Spleen (tissue), 13 donors: ENCODE measurements at places on chromosomes 3 and 15.

DNA sequence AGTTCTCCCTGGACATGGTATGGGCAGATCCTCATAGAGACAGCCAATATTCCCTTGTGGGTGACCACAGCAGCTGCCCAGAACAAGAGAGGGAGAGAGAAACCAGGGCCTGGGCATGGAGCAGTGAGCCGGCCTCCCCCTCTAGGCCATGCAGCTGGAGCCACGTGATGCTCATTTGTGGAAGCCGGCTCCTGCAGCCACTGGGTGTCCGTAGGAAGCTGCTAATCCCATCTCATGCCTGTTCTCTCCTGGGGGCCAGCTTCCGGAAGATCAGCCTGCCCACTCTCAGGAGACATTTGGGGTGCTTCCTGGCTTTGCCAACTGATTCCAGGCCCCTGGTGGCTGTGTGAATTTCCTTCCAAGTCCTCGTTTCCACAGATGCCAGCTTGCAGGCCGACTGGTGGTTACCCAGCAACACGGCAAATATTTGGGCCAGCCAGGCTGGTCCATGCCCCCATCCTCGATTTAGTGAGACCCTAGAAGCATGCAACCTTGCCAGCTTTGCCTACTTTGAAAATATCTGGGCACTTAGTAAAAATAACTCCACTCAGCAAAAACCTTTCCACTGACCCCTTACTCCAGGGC, 55.3 kb downstream of the LINGO1 start:
- no peak for DNase-seq

- no peak for DNase-seq
Measured at GRCh38 chr3:33883951-33884561, 85.6 kb downstream of the PDCD6IP start.

DNA sequence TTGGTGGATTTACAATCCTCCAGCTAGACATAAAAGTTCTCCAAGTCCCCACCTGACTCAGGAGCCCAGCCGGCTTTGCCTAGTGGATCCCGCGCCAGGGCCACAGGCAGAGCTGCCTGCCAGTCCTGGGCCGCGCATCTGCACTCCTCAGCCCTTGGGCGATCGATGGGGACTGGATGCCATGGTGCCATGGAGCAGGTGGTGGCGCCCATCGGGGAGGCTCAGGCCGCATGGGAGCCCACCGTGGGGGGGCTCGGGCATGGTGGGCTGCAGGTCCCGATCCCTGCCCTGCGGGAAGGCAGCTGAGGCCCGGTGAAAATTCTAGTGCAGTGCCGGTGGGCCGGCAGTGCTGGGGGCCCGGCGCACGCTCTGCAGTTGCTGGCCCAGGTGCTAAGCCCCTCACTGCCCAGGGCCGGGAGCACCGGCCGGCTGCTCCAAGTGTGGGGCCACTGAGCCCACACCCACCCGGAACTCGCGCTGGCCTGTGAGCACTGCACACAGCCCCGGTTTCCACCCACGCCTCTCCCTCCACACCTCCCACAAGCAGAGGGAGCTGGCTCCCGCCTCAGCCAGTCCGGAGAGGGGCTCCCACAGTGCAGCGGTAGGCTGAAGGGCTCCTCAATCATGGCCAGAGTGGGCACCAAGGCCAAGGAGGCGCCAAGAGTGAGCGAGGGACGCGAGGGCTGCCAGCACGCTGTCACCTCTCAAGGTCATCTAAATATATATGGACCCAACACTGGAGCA, 38.8 kb upstream of the IGSF11 start:
- peak; percentile 54 for DNase-seq

GRCh38 chr3:149003653-149004305, 12.4 kb downstream of the GYG1 start:
- DNase-seq = no peak

- DNase-seq = no peak
Measured at GRCh38 chr3:53787016-53787415, 59.2 kb downstream of the CHDH start.

DNA sequence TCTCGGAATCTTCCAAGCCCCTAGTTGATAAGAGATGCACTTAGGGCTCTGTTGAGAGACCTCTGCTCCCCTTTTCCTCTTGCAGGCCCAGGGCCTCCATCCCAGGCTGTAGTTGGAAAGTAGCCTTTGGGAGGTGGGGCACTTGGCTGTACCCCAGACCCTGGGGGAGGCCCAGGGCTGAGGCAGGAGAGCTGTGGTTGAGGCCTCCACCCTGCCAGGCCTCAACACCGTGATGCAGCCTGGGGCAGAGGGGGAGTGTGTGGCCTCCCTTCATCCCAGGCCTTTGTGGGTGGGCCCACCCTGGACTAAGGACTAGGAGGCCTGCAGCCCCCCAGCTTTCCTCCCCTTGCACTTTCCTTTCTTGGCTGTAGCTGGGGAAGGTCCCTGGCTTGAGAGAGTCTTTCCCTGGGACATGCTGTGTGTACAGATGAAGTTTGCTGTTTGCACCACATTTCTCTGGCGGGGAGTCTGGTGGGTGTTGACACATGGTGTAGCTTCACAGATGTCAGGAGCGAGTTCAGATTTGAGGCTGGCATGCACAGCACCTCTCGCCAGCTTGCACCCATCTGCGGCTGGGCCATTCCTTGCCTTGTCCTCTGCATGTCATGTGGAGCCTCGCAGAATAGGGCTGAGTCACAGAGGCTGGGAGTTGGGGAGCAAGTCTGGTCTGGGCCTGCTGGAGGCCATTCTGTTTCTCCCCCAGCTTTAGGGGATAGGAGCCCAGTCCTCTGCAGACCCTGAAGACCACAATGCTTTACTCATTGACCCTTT, 13.7 kb downstream of the PLEKHO2 start:
- DNase-seq = no peak

- peak; percentile 83 for DNase-seq
Measured at GRCh38 chr3:112013058-112013783, 14.5 kb downstream of the TAGLN3 start.

- no peak for DNase-seq
Measured at GRCh38 chr3:56918111-56918568, 116.4 kb upstream of the ARHGEF3 start.

- no peak for DNase-seq
Measured at GRCh38 chr3:85161544-85161943, 202.8 kb downstream of the CADM2 start.

DNA sequence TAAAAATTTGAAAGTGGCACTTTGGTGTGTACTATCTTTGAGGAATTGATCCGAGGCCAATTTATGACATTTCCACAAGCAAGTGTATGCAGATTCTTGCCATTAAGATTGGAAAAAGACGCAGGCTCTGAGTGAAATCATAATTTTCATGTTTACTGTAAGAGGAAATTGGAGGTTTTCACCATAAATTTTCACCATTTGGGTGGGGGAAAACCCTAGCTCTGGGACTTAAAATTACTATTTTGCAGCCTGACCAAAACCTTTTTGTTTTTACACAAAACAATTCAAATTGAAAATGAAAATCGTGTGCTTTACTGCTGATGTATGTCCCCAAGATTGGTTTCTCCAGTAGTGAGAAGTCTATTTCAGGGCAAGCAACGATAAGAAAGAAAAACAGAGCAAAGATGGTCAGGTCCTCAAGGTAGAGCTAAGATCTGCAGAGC, 282.6 kb downstream of the FOXP1 start:
- no peak for DNase-seq

DNA sequence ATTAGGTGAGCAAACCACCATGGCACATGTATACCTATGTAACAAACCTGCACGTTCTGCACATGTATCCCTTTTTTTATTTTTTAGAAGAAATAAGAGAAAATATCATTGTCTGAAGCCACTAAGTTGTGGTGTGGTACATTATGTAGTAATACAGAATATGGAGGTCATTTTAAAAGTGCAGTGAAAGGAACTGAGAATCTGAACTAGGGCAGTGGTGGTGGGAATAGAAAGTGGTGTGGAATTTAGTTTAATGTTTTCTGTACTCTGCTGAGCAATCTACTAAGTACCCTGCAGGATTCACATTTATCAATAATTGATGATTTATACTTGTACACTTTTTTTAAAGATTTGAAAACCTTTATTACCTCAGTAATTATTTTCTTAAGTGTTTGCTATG, 283.5 kb downstream of the CHL1 start:
- no peak for DNase-seq

DNA sequence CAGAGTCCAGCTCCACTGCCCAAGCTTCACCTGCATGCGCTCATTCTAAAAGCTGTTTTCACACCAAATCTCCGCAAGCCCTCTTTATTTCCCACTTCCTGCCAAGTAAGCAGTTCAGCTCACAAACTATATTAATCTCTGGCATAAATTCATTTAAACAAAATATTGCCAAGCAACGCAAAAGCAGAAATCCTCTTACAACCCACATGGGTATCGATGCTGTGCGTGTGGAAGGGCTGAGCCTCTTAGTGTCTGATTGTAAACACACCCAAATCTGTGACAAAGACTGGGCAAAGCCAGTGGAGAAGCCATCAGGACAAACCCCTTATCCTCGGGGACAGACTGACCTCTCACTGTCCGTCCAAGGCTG, 124.3 kb upstream of the ATP2B2 start:
- DNase-seq = no peak

DNA sequence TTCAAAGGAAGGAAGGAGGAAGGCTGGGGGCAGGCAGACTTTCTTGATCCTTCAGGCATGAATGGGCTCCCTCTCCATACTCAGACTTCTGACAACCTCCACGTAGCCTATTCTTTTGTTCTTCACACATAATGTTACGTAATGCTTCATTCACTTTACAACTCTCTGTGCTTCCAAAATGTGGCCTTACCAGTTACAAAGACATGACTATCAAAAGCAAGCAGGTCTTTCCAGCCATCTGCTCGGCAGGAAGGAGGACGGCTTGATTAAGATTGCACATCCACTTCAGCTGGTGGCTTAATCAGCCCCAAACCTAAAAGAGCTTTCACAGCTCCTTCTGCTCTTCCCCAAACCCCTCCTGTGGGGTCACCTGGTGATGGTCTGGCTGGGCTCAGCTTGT, 263.2 kb downstream of the XXYLT1 start:
- DNase-seq = no peak

DNA sequence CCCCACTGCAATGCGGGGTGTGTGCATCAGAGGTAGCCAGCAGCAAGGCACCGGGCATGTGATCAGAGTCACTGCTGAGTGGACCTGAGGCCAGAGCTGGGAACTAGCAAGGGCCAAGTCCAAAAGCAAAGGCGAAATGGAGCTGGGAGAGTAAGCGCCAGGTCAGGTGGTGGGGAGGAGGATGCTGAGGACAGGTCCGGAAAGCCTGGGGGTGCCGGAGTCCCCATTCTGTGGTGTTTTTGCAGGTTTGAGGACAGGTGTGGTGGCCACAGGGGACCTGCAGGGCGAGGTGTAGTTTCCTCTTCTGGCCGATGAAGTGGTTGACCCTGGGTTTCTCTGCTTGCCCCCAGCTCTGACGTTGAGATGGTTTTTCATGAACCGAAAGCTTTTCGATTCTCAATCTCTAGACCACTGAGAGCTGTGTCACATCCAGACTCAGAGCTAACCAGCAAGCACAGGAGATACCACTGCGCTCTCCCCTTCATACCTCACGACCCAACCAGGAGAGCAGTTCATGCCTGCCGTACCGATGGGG, 35.0 kb upstream of the HES1 start:
- DNase-seq = no peak

- no peak for DNase-seq
Measured at GRCh38 chr3:151796105-151796680, 17.7 kb upstream of the AADAC start.

DNA sequence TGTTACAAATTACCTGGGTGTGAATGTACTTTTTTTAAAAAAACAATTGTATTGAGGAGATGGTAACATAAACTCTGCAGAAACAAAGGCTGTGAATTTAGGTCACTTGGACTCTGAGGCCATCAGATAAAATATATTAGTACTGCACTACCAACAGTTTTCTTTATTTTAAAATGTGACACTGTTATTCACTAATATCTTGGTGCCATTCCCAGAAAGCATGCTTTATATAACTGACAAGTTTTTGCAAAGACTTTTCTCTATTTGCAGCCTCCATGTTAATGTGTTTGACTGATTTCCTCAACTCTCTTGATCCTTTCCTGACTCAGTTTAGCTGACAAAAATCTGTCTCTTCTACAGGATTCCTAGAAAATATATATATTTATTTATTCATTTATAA, 26.5 kb upstream of the ACTL6A start:
- no peak for DNase-seq

DNA sequence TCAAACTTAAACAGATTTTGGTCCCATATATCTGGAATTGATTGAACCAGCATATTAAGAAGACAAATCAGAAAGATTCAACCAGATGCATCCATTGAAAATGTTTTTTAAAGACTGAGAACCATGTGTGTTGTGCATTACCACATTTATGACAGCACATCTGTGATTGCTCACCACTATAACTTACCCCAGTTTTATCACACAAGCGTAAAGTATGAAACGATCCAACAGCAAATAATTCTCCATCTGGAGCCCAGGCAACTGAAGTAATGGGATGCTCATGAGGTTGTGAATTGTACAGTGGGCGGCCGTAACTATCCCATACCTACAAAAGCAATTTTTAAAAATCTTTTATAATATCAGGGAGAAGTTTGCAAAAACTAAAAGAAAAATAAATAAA, 43.2 kb downstream of the IFT80 start:
- DNase-seq = no peak

DNA sequence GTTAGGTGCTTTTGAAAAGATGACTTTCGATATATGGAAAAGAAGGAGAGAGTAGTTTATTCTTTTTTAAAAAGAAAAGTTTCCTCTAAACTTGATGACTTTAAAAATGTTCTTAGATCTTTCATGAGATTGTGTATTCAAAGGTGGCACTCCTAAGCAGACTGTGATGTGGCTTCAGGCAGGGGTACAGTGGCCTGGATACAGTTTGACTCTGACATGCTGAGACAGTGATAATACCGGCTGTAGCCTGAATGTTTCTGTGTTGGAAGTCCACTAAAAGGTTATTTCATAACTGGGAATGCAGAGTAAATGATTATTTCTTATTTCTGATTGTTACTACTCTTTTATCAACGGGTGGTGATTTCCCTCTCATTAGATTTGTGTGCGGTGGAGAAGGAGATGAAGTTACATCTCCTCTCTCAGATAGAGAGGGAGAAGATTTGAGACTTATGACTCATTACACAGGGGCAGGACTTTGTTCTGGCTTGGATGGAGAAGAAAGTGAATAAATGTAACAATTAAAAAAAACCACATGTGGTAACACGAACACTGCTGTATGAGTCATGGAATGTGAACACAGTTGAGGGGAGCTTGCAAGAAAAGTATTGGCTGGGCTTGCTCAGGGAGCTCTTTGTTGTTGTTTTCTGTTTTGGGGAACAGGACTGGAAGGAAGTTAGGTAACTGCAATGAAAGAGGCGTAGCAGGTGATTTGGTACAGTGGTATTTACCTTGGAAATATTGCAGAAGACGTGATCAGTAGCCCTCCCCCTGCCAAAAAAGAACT, 21.6 kb downstream of the SPTSSB start:
- DNase-seq = no peak

GRCh38 chr3:134144694-134145093, 106.0 kb downstream of the RYK start:
- no peak for DNase-seq

GRCh38 chr3:64184621-64185020, 40.6 kb downstream of the PRICKLE2 start:
- no peak for DNase-seq
